ENCODE measurements at places on chromosomes 13 and 19.

DNA sequence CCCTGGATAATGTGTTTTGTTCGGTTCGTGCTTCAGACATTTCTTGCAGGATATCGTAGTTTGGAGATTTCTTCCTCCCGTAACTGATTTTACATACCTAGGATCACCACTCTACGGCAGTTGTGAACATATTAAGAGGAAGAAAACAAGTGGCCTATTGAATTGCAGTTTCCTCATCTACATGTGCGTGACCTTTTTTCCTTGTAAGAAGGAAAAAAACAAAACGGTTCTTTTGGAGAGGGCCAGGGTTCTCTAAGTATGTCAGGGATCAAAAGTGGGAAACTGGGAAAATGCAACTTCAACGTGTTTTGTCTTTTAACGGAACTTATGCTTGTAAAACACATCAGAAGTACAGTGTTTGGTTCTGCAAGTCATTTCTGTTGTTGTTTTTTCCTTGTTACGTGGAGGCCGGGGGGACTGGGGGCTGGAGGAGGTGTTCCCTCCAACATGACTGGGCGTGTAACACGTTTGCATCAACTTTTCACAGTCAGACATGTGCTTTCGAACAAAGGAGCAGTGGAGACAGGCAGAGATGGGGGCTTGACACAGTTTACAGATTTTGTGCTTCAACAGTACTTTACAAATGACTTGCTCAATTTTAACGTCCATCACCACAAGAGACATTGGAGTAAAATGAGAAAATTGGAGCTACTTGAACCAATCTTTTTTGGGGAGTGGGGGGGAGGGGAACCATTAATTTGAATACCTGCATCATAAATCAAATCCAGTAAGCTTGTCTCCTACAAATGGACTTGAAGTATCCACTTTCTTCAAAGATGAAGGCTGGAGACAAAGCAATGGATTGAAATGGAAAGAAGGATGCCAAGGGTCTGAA, 3.8 kb downstream of the ZC3H4 start:
- no peak for DNase-seq

GRCh38 chr19:34603003-34603402, 74.0 kb downstream of the SCGB2B2 start:
- DNase-seq = no peak

GRCh38 chr19:48635263-48635965, 1.8 kb downstream of the DBP start:
- peak; percentile 71 for DNase-seq

GRCh38 chr19:37251308-37252229, 33.6 kb downstream of the ZNF383 start:
- no peak for DNase-seq

GRCh38 chr19:38046254-38047048, 139.4 kb downstream of the SIPA1L3 start:
- DNase-seq = no peak

DNA sequence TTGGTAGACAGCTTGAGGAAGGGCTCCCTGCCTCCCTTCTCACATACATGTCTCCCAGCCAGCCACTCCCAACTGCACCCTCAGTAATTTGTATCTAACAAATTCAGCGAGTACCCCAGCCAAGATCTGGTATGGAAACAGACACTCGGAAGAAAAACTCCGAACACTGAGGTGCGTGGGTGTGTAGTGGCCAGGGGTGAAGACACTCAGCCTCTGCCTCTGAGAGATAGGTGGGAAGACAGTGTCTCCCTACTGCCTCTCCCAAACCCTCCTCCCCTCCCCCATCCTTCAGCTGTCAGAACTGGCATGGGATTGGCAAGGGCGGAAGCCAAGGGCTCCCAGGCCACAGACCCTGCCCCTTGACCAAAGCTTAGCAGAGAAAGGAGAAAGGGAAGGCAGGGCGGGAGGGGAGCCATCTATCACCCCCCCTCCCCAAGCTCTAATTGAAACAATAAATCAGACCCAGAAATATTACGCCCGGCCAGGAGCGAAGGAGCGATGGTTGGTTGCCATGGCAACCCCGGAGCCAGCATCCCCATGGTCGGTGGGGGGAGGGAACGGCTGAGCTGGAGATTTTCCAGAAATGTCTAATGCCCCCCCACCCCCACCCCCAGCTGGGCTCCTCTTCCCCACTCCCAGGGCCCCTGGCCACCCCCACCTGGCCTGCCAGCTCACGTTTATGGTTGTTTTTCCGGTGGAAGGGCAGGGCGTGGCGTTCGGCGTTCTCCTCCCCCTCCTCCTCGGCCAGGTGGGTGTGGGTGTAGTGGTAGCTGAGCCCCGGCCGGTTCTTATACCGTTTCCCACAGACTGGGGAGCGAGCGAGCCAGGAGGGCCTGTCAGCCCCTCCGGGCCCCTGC, 7.0 kb downstream of the DPF1 start:
- DNase-seq = no peak

GRCh38 chr19:43997631-43998290, 5.0 kb upstream of the ZNF230 start:
- DNase-seq = no peak

- DNase-seq = no peak
These were observed 62.3 kb downstream of the ITGBL1 start for GRCh38 chr13:101514695-101515275.

GRCh38 chr19:40578442-40578908, 1.8 kb downstream of the SHKBP1 start:
- DNase-seq = no peak

- DNase-seq = no peak
These were observed 6.3 kb upstream of the PNMA8C start for GRCh38 chr19:46435009-46435408.

DNA sequence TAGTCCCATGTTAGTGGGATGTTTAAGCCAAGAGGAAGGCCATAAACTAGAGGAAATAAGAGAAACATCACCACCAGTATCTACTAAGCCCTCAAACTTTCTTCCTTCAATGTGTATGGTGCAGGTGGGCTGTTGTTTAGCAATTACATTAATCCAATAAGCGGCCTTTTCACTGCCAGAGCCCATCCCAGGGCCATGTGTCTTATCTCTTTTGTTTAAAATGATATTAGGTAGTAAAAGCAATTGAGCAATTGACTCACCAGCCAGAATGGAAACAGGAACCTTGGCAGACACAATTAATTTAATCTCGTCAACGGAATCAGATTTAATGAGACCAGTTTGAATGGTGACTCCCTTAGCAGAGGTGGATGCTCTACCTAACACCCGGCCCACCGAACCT, 1503.5 kb downstream of the UQCRFS1 start:
- no peak for DNase-seq

- DNase-seq = no peak
These were observed 505 bp upstream of the SHKBP1 start for GRCh38 chr19:40576151-40576584.

DNA sequence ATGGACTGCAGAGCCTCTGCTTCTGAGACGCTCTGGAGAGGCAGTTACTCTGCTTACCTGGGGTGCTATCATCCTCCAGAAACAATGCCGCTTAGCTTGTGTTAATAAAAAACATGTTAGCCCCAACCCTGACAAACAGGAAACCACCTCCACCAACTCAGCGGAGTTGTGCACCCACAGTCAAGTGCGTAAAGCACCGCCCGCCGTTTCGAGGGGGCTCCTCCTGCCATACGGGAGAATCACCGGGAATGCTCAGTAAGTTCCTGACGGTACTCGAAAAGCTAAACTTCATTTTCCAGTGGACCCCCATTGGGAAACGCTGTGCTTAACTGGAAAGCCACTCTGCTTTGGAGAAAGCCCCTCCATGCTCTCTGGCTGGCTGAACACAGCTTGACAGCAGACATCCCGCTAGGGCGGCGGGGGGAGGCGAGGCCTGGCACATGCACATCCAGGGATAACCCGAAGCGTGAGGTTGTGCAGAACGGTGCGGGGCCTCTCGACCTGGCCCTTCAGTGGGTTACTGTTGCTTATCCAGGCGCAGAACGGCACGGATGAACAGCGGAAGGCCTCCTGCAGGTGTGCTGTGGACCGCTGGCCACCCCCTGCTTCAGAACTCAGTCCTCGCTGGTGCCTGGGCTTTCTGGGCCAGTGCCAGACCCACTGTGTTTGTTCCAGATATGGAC, 17.1 kb downstream of the GAS6 start:
- DNase-seq = no peak

GRCh38 chr19:53092723-53093122, 10.5 kb downstream of the ZNF160 start:
- no peak for DNase-seq

DNA sequence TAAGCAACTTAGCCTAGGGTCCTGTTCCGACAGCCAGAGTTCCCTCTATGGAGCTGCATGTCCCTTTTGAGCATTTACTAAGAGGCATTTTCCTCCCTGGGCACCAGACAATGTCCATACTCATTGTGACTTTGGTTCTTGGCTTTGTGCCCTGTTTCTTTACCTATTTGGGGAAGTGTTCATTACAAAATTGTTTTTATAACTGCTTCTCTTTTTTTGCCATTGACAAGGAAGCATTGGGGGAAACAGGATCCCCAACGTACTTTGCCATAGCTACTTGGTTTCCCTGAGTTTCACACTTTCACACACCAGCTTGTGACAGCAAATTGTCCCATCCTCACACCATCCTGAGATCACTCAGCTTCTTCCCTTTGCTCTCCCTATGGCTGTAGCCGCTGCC, 81.1 kb upstream of the SIAH3 start:
- no peak for DNase-seq

GRCh38 chr19:55652311-55653128, 2.3 kb upstream of the U2AF2 start:
- no peak for DNase-seq

- DNase-seq = no peak
These were observed 98.2 kb downstream of the ZNF429 start for GRCh38 chr19:21603431-21604231.

DNA sequence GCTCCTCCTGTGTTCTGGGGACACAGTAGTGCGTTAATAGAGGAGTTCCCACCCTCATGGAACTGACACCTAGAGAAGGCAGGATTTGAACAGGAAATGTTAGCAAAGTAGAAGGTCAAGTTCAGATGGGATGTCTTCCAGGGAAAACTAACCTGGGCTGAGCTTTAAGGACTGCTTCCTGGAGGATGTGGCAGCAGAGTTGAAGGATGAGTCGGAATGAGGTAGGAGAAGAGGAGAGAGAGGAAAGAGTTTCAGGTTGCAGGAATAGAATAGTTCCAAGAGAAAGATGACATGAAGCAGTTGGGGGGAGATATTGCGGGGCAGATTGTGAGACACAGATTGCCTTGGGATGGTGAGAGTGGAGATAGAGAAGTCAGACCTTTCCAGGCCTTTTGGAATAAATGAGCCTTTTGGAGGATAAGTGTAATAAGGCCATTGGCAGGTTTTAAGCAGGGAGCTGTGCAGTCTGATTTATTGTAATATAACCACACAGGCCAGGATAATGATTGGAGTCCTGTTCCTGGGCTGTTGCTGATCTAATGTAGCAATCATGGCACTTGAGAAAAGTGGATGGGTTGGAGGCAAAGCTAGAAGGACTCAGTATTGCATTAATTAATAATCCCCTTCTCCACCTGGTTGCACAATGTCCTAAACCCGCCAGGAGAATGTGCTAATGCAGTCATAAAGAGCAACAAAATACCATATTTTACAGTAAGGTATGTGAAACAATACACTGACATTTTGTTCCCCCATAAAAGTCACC, 205.4 kb downstream of the SHISA2 start:
- no peak for DNase-seq

DNA sequence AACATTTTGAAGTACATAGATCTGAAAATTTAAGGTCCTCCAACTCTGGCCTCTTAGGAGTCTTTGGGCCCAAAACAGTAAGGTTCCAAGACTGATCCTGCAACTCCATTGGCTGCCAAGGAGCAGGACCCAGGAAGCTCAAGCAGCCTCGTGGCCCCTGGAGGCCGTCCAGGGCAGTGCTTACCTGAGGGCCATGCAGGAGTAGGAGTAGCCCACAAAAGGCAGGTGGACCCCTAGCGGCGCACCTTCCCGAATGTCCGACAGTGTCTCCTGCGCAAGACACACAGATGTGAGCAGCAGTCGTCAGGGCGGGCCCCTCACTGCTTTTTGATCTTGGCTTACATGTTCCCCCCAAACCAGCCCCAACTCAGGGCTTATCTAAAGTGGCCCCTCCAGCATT, 5.7 kb upstream of the SIX5 start:
- DNase-seq = no peak

- DNase-seq = no peak
These were observed 7.7 kb upstream of the GPR18 start for GRCh38 chr13:99265821-99266426.

DNA sequence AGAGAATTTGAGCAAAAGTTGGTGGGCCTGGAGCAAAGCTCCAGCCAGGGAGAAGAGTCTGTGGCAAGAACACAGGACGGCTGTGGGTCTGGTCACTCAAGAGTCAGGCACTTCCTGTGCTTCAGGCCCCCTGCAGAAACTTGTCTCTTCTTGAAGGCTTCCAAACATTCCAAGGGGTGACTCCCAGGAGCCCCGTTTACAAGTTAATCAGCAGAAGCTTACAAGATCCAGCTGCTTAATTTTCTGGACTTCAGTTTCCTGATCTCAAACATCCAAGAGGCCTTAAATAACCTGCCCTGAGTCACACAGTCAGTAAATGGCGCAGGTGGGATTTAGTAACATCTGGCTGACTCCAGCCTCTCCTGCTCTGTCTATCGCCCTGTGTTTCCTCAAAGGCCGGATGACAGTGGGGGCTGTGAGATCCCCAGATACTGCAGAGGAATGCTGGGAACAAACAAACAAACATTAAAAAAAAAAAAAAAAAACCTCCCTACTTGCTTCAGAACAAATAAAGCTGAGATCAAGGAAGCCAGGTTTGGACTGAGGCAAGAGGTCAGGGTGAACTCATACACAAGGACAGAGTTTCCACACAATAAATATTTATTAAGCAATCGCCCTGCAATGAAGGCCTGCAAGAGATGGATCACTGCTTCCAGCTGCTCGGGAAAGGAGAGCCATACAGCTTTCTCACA, 175.4 kb upstream of the RFC3 start:
- no peak for DNase-seq

DNA sequence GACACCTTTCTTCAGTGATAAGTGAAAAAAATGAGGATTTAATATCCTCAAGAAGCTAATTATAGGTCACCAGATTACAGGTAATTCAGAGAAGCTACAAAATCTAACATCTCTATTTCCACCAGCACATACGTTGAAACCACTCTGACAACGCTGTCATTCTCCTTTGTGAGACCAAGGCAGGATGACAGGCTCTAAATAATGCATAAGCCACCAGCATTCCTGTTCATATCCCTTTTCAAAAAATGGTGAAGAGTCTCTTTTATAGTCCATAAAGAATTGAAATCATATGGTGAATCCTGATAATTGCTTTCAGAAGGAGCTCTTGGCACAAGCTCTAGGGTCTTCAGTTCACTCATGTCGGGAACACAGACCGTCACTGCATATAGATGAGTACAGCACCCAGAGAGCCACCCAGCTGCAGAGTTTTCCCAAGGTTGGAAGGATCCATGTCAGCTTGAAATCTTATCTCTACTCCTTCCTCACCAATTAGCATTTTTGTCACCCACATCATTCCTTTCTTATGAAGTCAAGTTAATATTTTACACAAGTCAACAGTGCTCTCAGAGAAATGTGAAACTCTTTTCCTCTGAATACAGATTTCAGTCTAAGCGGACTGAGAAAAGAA, 431.4 kb downstream of the TBC1D4 start:
- DNase-seq = no peak

DNA sequence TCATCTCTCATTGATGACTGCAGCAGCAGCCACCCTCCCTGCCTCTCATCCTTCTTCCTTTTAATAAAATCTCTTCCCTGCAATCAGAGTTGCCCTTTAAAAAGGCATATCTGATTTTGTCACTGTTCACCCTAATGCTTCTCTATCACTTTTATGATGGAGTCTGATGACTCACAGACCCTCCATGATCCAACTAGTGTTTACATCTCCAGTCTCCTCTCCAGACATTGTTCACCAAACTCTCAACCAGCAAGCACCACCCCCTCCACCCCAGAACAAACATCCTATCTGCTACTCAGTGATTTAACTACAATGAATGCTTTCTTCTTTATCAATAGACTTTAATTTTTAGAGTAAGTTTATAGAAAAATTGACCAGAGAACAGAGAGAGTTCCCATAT, 59.5 kb downstream of the TNFSF11 start:
- DNase-seq = no peak

Data from stimulated activated CD4-positive, alpha-beta T cell treated with anti-CD3 and anti-CD28 coated beads, TNF-alpha, amount 100 ng/mL, for 1 hour (primary cell).